ENCODE measurements at places on chromosomes 5 and 9.

GRCh38 chr5:373710-374602 lies 52.4 kb downstream of the AHRR start:
- no peak for DNase-seq

DNA sequence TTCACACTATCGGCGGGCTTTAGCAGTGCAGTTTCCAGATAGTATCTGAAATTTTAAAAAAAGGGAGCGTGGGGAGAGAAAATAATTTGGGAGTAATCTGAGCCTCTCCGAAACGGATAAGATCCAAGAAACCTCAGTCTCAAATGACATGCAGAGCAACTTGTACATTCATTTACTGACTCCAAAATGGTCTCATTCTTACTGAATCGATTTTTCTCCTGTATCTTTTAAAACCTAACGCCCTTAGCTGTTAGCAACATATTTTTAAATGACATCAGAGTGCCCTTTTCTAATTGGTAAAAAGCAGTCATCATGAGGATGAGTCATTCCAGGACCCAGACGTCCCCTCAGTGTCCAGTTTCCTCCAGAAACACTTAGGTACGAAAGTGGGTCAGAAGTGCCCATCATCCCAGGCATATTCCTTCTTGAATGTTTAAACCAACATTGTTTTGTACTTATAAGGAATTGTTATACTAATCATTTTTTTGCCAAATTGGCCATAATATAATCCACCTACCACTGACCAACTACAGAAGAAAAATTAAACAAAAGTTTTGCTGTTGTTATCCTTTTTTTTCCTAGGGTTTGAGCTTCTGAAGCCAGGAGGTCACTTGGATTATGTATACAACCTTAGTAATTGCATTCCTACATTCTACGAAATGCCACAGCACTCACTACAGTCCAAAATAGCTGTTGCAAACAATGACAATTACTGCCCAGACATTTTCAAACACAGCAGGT lies 354.4 kb downstream of the ADAMTS6 start:
- DNase-seq, result no peak

DNA sequence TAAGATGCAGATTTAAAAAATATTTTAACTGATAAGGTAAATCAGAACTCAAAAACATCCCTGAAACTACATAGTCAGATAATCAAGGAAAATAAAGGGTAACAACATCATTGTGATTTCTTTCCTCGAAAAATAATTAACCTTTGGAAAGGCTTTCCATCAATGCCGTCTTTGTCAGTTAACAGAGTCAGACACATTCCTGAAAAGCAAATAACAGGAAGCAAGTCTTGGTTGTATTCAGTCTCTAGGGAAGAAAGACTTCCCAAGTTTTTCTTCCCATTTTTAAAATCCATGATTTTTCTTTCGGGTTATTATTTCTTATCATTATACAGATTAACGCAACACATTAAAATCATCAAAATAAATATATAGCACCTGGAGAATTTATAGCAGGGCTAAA lies 256.4 kb upstream of the CDH6 start:
- no peak for DNase-seq

DNA sequence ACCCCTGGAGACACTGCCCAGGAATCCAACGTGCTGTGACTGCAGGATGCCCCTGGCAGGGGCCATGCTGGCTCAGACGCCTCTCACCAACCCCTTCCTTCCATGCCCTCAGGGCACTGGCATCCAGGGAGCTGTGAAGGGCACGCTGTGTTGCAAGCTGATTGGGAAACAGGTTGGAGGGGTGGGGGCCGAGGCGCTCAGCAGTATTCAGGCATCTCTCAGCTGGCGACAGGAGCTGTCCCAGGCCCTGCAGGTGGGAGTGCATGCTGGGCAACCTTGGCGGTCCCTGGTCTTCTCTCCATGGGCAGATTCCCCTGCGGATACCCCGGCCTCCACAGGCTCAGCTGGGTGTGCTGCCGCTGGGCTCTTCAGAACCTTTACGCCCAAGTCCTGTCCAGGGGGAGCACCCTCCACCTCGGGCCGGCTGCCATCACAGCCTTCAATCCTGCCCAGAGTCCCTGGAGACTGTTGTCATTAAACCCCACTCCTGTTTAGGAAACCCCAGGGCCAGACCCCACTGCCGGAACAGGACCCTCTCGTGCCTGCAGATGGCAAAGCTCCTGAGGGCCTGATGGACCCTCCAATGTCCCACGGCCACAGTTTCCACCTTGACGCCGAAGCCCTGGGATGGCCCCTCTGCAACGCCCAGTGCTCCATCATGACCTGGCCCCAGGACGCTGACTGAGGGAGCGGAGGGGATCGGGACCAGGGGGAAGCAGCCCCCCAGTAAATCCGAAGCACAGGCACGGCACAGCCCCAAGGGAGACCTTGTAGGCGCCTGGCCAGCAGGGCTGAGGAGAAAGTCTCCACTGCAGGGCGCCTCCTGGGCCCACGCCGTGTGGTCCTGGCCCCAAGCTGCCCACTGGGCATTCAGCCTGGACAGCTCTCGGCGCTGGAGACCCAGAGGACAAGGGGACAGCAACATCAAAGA lies 9.3 kb downstream of the TPPP start:
- no peak for DNase-seq

DNA sequence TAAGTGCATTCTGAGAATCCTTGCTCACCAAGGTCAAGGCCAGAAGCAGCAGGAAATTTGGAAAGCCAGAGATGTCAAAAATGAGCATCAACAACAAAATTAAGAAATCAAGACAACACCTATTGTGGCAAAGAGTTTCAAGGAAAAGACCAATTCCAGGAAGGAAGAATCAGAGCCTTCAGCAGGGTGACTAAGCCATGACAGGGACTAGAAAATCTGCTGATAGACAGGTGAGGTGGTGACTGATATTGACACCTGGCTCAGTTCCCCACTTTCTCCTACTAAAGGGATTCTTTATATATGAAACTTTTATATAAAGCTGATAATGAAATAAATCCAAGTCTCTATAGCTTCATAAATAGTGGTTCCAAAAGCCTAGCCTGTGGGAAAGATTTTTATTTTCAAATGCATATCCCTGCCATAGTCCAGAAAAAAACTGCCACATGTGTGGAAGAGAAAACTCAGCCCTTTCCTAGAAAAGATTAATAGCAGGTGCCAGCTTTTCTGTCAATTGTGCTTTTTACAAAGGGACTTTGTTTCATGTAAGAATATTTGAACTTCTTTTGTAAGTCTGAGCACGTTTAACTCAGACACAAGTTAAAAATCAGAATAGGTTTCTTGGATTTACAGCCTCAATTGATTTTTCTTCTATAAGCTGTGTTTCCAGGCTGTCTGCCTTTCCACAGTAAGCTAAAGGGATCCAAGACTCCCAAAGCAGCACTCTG lies 81.1 kb upstream of the GRAMD2B start:
- DNase-seq, result no peak

- DNase-seq, result no peak
Measured at GRCh38 chr5:147754372-147755122, 28.0 kb downstream of the JAKMIP2 start.

DNA sequence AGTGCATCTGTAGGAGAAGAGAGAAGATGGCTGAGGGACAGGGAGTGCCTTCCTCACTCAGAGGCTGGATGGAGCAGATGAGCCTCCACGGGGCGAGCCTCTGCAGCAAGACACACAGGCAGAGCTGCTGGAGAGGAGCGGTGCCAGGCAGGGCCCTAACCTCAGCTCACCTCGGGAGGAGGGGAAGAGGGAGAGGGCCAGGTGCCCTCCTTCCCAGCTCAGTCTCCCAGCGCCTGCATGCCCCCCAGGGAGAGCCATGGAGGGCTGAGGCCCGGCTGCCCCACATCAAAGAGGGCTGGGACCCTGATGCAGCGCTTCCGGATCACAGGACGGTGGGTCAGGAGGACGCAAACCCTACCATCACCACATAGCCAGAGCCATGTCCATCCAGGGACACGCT lies 13.6 kb upstream of the SPATA31E1 start:
- no peak for DNase-seq

DNA sequence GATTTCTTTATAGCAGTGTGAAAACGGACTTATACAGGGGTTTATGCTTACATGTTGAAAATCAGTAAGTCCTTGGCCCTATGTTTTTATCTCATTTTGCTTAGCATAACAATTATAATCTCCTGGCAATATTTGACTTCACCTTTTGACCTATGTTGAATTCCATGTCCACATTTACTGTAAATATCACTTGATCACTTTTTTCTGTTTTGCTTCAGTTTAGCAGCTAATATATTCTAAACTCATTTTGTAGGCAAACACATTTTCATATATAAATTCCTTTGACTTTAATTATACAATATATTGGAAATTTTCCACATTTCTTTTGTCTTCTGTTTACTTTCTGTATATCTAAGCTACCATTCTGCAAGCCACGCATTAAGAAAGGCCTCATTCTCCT lies 674.0 kb downstream of the MAT2B start:
- DNase-seq, result no peak

GRCh38 chr5:53782620-53783019 lies 222.2 kb downstream of the NDUFS4 start:
- no peak for DNase-seq

- DNase-seq, result no peak
Measured at GRCh38 chr5:135423146-135423845, 23.9 kb downstream of the DCANP1 start.

- no peak for DNase-seq
Measured at GRCh38 chr9:35448496-35448895, 41.4 kb upstream of the RUSC2 start.

DNA sequence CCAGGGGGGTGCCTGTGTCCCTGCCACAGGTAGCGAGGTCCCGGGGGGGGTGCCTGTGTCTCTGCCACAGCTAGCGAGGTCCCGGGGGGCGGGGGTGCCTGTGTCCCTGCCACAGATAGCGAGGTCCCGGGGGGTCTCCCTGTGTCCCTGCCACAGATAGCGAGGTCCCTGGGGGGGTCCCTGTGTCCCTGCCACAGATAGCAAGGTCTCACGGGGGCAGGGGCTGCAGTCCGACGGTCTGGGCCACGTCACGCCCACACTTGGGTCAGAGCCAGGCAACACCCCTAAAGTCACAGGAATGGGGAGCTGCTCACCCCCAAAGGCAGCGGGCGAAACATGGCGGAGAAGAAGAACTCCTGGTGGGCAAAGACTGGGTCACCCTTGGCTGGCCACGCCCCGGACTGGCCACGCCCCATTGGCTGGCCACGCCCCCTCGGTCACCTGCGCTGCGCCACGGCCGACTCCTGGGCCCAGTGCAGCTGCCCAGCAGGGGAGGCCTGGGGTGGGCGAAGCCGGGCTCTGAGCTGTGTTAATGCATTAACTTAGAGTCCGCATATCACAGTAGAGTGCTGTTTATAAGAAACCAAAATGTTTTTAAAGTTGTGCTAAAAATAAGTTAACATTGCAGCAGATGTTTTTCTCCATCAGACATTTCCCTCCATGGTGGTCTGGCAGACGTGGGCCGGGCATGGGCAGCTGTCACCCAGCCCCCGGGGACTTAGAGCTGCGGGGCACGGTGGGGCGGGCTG lies 7.0 kb downstream of the NOXA1 start:
- DNase-seq, result no peak

DNA sequence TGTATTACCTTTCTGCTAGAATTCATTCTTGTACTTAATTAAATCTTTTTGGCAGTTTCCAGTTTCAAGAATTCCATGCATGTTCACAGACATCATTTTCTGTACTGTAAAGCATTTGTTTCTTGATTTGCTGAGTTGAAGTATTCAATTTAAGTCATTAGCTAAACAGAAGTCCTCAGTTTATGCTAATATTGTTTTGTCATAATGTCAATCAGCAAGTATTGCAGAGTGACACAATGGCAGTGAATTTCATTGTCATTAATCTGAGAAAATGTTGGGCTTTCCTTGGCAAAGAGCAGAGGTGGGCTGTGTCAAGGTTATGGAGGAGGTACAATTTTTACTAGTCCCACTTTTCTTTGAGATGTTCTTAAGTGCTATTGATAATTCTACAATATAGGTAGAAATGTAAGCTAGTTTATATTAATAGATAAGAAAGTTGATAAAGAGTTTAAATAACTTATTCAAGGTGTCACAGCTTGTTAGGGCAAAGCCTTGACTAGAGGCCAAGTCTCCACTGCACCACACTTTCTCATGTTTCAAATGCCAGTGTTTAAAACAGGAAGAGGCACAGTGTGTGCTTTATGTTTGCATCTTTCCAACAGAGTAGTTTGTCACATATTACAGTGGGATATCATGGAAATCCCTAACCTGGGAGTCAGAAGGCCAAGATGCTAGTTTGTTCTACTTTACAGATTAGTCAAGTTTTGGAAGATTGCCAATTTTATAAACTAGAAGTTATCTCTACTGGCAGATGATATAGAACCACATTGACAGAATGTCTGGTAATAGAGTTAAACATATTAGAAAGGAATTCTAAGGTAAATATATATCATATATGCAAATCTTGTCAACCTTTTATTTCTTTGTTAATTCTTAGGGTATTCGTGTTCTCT lies 56.3 kb downstream of the SLF1 start:
- DNase-seq, result peak; percentile 17

DNA sequence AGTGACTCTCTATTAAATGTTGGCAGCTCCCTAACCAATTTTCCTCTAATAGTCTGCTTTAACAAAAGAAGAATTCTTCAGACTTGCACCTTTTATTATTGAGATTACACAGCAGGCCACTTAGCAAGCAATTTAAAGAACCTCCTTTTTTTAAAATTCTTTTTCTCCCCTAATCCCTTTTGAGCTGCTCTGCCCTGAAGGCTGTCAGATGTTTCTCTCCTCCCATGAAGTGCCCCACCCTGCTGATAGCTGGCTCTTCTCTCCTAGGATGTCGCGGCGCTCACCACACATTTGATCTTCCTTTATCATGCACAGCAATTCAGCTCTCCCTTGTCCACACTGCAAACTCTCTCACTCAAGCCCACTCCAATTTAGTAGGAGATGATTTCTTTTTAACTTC lies 1471.1 kb upstream of the ACO1 start:
- no peak for DNase-seq

DNA sequence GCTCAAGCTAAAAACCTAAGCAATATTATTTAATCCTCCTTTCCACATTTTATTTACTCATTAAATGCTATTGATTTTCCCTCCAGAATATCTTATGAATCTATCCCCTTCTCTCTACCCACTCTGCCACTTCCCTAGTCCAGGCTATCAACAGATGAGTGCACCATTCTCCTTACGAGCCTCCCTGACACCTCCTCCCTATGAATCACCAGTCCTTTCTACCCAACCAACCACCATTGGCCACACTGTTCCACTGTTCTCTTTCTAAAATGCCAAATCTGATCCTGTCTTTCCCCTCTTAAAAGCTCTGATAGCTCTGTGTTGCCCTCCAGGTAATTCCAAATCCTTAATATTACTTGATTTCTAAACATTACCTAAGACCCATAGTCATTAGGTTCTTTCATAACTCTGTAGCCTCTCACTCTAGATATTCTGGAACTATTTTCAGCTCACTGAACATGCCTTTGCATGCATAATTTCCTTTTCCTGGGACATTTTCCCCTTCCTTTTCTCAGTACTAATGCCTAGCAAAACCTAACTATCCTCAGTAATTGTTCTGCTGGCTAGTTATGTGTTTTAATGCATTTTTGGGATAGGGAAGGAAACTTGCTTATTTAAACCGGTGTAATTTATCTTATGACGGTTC lies 126.3 kb downstream of the UNC13B start:
- DNase-seq, result no peak

GRCh38 chr5:67992923-67993322 lies 222.6 kb upstream of the PIK3R1 start:
- no peak for DNase-seq
